Mesenteric fat pad (tissue), 1 donor: ENCODE measurements at places on chromosomes 3 and 15. TPM values are rescaled to one million over a fixed set of nuclear protein-coding genes. Genes with fewer than 3 reads are reported as not detected.

The ACTRT3 gene
- 3.7 TPM for total RNA-seq

DNA sequence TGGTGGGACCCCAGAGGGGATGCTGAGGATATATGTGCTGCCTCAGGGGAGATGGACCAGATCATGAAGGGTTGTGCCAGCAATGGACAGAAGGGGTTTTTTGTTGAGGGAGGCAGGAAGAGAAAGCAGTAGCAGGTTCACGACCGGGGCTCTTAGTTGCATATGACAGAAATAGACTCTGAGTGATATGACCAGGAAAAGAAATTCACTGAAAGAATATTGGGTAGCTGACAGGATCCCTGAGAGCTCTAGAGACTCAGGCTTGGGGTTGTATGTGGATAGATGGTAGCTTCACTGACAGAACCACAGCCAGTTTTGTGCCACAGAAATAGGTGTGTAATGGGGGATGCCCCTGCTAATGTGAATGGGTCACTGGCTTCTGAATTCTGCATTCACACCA is 241.6 kb downstream of the ZNF621 start:
- no peak for DNase-seq

- no peak for DNase-seq
Measured at GRCh38 chr15:55784286-55784685, 41.3 kb upstream of the PRTG start.

DNA sequence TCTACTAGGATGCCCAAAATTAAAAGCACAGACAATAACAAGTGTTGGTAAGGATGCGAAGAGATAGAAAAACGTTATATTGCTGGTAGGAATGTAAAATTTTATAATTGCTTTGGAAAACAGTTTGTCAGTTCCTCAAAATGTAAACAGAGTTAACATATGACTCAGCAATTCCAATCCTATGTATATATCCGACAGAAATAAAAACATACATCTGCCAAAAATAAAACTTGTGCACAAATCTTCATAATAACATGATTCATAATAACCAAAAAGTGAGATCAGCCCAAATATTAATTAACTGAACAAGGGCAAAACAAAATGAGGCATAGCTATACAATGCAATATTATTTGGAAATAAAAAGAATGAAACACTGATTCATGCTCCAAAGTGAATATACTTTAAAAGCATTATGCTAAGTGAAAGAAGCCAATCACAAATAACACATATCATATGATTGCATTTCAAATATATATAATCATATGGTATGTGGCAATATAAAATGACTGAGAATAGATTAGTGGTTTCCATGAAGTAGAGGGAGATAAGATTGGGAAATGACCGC is 609.3 kb downstream of the IGSF11 start:
- no peak for DNase-seq

GRCh38 chr3:154121701-154122551 is 736 bp downstream of the ARHGEF26 start:
- DNase-seq = no peak

DNA sequence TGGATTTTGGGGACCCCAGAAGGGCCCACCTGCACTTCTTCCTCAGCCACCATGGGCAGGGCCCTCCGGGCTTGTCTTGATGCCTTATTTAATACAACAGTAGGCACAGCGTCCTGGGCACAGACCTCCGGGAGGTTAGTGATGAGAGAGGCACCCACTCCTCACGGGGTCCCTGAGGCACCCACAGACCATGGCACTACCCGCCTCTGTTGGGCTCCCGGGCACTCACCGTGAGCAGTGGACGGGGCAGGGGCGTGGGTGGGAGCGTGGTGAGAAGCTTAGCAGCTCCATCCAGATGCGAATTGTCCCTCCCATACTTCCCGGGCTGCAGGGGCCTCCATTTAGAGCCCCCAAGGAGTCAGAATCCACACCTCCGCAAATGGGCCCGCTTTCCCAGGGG is 317 bp upstream of the MESP2 start:
- DNase-seq = no peak
